ENCODE measurements at places on chromosomes 4 and X.
A peak's percentile ranks its signal among the peaks of the same experiment; 100 is the strongest.

DNA sequence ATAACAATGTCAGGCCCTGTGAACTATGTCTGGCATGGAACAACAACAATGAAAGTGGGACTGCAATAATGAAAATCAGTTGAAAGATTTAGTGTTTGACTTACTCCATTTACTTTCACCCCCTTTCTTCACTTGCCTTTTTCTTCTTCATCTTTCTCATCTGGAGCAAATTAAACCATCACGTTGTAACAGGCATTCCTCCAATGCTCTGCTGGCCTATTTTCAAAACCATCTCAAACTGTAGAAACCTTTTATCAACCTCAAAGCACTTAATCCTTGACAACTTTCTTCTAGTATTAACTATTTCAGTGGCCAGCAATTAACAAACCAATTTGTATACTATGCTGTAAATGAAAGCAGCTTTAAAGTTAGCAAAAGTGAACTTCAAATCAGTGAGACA lies 8.3 kb downstream of the KLHL13 start:
- DNase-seq = no peak

GRCh38 chr4:109365939-109366338 lies 63.5 kb upstream of the COL25A1 start:
- DNase-seq = no peak

- peak; percentile 87 for DNase-seq
Observed at GRCh38 chr4:168451744-168452390, 28.4 kb downstream of the DDX60L start.

GRCh38 chr4:158906073-158906472 lies 137.2 kb downstream of the FNIP2 start:
- DNase-seq = no peak

DNA sequence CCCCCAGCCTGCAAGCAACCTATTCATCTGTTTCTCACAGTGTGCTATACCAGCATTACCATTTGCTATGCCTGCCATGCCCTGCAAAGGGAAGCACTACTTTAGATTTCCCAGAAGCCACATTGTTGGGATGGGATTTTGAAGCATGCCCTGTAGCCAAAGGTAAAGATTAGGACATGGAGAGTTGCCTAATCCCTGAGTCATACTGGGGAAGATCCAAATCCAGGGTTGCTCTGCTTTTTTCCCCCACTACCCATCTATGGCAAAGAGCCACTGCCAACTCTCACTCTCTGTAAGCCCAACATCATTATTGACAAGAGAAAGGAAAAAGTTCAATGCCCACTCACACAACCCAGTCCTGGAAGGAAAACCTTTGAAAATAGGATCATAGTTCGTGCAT lies 36.7 kb upstream of the TMEM164 start:
- DNase-seq = peak; percentile 2

GRCh38 chr4:187390646-187391045 lies 604.9 kb upstream of the ZFP42 start:
- DNase-seq = peak; percentile 73

DNA sequence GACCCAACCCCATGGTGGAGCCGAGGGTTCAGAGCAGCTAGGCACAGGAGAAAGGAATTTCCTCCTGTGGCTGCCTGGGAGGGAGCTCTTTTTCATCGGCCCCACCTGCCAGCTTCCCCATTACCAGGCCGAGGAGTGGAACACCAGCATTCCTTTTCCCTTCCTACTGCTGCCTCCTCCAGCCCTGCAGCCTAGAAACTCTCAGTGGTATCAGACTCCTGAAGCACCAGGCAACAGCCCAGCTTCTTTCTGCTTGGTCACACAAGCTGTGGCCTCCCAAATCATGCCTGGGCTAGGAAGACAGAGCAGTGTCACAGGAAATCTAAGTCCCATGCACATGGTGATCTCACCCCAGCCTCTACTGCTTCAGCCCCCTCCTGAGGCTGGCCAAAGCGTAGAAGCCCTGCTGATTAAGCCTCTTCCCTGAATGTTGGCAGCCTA lies 30.1 kb downstream of the RTL5 start:
- no peak for DNase-seq

- DNase-seq = no peak
Observed at GRCh38 chr4:5992171-5992827, 25.9 kb downstream of the C4orf50 start.

- peak; percentile 86 for DNase-seq
Observed at GRCh38 chr4:3401436-3402171, 40.2 kb upstream of the HGFAC start.

DNA sequence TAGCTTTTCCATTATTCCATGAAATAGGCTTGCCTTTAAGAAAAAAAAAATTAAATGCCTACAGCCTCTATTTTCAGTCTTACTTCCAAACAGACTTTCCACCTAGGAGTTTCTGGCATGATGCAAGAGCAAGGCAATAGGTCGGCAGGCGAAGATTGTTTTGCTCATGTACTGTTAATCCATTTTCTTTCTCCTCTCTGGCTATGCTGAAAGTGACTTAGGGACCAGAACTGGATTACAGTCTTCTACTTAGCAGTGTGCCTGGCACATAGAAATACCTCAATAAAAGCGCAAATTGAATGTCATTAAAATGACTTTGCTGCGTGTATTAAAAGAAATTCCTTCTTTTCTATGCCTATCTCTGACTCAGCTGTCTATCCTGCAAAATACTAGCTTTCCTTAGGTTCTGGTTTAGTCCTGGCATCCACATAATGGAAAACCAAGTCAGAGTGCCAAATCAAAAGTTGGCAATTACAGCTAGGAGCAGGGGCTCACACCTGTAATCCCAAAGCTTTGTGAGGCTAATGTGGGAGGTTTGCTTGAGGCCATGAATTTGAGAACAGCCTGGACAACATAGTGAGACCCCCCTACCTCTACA lies 51.9 kb downstream of the CC2D2A start:
- peak; percentile 5 for DNase-seq

GRCh38 chrX:11351375-11352295 lies 58.4 kb downstream of the AMELX start:
- DNase-seq = peak; percentile 95

- DNase-seq = no peak
Observed at GRCh38 chrX:119721926-119722325, 29.0 kb upstream of the SEPTIN6 start.

DNA sequence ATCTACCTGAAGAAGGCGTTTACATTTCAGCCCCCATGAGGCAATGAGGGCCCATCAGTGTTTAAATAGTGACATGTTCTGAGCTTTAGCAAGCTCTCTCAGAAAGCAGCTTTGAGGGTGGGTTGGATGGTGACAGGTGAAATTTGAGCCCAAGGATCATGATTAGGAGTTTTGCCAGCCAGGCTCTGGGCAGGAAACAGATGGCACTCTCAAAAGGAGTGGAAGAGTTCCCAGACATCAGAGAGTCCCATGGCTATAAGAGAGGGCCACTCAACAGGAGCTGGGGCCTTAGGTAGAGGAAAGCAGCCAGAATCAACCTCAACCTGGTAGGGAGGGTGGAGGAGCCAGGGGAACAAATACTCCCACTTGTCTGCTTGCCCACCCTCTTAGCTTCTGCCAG lies 499.8 kb downstream of the MID1IP1 start:
- no peak for DNase-seq

- peak; percentile 75 for DNase-seq
Observed at GRCh38 chr4:5712517-5712916, 1.5 kb downstream of the EVC start.

GRCh38 chrX:22320236-22320873 lies 47.6 kb downstream of the CBLL2 start:
- DNase-seq = no peak

DNA sequence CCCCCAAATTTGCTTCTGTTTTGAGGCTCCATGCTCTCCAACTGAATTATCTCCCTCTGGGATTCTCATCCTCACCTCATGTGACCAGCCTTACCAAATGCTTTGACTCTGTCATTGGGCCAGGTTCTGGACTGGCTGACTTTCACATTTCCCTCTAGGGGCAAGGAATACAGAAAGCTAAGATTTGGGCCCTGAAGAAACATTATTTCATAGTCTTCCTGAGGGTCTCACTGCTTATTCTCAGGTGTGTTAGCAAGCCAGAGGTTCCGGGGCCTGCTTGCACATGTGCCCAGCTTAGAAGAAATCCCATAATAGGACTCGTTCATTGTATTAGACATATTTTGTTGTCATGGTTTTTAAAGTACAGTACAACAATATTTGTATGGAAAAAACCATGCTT lies 62.6 kb upstream of the TEX13D start:
- DNase-seq = no peak

DNA sequence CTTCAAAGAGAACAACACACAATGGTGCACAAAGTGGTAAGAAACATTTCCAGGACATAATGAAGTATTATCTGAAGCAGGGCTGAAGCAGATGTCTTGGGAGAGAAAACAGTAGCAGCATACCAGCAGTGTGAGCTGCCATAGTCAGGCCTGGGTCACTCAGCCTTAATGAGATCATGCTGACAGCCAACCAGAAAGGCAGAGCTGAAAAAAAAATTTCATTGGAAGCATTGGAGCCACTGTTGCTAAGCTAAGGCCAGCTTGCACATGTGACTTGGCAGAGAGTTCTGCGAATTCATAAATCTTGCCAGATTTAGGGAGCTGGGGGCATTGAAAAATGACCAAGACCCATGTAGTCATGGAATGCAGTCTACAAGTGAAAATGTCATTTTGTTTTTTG lies 444.0 kb upstream of the PITX2 start:
- DNase-seq = peak; percentile 76

- DNase-seq = no peak
Observed at GRCh38 chr4:95409127-95409526, 139.6 kb downstream of the UNC5C start.
